Mesenchymal stem cell (in vitro differentiated cells and primary cell): ENCODE measurements at places on chromosomes 2 and 18.
A peak's percentile ranks its signal among the peaks of the same experiment; 100 is the strongest.

- DNase-seq, result no peak
These were observed 37.5 kb downstream of the OLA1 start for GRCh38 chr2:174210862-174211261.

DNA sequence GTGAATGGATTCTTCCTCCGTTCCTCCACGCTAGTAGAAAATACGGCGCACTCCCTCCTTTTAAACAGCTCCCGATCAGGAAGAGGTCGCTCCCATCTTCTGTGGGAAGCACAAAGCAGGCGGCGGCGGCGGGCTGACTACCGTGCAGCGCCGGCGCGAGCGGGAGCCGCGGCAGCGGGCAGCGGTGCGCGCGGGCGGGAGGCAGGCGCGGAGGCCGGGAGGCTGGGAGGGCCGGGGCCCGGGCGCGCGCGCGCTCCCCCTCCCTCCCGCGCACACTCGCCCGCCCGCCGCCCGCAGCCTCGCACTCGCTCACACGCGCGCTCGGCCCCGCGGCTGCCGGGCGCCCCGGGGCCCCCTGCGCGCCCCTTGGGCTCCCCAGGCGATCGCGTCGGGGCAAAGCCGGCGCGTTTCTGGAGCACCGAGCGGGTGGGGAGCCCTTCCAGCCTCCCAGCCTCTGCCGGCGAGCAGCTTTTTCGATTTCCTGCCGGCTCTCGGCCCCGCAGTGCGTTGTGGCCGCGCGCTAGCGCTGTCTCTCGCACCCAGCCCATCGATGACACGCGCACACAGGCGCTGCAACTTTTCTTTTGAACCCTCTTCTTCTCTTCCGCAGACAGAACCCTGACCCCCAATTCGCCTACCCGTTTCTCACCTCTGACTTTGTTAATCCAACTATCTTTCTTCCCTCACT is at the start of gene SLC8A1:
SLC8A1 (minus strand) TSS at position 173 of the 688 bp plus-strand sequence.
- DNase-seq, result peak; percentile 35

DNA sequence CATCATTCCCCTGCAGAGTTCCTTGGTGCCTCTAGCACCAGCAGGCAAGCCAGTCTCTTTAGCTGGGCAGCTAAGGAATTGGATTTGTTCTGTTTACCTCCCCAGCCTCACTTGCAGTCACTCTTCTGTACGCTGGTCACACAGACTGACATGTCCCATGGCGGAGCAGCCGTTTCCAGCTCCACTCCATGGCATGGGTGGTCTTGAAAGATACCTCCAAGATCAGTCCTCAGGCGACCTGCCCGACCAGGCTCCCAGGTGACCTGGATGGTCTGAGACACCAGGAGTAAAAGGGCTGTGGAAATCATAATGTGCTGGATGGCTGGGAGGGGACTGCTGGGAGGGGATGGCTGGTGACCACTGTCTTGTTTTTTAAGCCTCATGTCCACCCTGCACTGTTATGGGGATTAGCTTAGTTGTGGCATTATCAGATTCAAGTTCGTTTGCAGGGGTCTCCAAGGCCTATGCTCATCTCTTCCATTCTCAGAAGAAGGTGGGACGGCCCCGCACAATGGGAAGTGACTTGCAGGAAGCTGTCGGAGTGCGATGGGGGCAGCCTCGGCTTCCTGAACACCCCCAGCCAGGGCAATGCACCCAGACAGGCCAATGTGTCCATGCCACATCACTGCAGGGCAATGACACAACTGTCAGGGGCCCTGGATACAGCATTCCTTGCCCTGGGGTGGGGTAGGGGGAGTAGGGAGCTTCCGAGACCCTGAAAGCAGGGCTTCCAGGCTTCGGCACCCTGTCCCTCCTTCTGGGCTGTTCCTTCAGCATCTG is 156.1 kb upstream of the MYCN start:
- DNase-seq, result no peak

DNA sequence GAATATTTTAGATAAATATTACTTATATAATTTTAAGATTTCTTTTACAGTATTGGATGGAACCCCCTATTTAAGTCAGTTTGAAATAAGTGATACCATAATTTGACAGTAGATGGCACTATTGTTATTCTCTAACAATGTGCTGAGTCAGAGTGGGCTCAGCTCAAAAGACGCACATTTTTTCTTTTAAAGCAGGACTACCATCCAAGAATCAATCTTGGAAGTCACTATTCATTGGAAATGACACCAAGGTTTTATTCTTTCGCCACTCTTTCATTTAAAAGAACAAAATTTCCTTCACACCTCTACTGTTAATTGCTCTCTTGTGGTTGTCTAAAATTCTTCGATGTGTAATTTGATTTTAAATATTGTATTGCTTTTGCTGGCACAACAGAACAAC is 32.6 kb upstream of the SPAG16 start:
- DNase-seq, result peak; percentile 77

DNA sequence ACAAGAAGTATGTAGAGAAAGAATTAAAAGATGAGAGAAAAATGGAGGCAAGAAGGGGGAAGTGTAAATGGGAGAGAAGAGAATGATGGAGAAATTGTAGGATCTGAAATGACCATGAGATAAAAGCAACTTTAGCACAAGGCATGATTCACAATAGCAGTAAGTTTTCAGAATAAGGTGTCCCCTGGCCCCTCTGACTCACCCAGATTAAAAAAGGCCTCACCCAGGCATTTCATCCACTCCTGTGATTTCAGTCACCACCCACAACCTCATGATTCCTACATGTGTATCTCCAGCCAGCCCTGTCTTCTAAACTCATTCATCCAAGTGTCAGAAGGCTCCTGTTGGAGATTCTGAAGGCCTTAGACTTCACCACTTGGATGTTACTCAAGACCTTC is 56.6 kb downstream of the SP100 start:
- peak; percentile 29 for DNase-seq

DNA sequence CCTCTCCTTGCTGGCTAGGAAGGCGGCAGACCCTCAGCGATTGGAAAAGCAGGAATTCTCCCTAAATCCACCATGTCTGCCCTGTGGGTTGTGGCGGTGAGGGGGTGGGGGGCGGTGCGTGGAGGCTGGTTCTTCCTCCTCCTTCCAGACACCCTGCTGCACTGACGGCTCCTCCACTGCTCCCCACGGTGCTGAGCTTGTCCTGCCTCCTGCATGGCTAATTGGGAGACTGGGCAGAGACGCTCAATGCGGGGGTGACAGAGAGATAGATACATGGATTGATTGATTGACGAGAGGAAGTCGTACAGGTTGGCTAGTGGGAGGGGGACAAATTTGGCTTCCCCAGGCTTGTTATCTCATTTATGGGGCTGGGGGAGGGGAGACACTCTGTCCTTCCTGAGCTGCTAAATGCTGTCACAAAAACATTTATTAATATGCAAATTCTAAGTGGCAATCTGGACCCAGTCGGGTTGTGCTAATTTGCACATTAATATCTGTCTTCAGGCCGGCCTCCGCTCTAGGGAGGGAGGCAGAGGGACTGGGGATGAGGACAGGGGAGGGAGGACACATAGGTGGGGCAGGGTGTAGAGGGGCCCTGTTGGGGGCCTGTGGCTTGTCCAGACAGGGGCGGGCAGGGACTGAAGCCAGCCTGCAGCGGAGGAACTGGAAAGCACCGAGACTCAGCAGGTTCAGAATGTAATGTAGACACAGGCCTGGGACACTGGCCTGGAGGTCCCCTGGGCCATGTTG is 181.6 kb downstream of the CELF4 start:
- DNase-seq, result no peak

DNA sequence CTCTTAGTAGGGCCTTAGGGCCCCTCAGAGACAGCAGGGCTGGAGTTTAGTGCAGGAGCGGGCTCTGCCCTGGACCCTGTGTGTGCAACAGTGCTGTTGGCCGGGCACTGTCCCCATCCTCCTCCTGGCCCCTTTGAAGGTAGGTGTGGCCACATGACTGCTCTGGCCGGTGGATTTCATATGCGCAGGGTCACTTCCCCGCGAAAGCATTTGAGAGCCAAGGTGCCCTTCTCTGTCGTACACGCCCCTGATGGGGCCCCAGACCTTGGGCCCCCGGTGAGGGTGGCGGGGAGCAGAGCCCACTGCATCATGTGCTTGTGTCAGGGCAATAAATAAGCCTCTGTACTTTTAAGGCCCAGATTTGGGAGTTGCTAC is 15.5 kb downstream of the TMEM177 start:
- no peak for DNase-seq

DNA sequence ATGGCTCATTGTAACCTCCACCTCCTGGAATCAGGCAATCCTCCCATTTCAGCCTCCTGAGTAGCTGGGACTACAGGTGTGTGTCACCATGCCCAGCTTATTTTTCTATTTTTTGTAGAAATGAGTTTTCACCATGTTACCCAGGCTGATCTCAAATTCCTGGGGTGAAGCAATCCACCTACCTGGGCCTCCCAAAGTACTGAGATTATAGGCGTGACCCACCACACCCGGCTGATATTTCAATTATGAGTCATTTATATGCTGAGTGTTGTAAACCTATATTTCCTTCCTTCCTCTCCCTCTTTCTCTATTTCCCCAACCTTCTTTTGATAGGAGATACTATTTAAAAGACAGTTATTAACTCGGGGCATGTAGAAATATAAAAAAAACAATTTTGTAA is 469.6 kb upstream of the ID2 start:
- no peak for DNase-seq

GRCh38 chr2:171505374-171505773 is 16.9 kb upstream of the CYBRD1 start:
- DNase-seq, result no peak

- no peak for DNase-seq
These were observed 2.8 kb downstream of the MAPK4 start for GRCh38 chr18:50562686-50563085.

DNA sequence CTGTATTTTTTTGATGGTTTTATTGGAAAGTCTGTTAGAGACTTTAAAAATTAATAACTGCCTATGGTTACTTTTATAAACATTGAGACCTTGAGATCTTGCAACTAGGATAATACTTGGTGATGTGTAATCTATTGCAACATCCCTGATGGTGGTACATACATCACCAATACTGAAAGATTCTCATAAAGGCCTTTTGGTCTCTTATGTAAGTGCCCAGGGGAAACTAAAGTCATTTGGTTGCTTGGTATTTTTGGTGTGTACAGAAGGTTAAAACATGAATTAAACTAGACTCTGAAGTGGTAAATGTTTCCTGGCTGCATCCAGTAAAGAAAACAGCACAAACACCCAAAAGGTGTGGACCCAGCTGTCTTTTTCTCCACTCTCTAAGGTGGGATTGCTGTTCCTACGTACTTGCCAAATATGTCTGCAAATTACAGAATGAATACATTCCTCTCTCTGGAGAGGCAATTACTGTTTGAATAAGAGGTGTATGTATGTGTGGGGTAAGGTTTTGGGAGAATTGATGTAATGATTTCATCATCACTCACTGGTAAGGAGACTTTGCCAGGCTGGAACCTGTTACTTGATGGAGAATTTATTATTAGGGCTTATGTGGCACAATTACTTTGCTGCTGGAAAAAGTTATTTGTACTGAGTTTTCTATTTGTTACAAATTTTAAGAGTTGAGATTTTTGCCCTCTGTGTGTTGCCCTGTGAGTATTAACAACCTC is 3.6 kb downstream of the B3GNT2 start:
- DNase-seq, result peak; percentile 41

GRCh38 chr2:11411768-11412448 is 54.1 kb downstream of the E2F6 start:
- DNase-seq, result peak; percentile 60

DNA sequence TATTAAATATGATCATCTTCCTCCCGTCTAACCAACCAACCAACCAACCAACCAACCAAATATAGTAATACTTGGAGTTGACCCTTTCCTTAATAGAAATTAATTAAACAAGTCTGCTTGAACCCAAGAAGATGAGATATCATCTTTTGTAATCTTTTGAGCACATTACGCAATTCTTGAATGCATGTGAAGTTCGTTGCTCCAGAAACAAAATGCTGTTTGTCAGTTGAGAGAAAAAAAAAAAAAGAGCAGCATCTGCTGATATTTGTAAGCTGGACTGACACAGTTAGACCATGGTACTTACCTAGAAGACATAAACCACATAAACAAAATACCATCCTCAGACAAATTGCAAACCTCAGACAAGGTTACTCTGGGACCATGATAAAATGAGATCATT is 9.2 kb upstream of the SERPINB2 start:
- peak; percentile 47 for DNase-seq

DNA sequence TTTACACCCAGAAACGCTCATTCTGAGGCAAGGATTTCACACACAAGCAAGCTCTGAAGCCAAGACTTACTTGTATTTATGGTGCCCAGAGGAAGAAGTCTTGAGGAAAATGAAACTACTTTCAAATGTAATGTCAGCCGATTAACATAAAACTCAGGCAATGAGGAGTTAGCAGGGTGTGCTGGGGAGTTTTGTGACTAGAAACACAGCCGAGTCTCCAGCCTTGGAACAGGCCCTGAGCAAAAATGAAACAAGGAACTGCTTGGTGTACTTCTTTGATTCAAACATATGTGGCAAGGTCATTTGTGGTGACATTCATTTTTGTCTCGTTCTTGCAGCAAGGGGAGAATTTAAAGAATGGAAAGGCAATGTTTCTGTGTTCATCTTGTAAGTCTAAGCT is 4.5 kb downstream of the DYTN start:
- no peak for DNase-seq

- no peak for DNase-seq
These were observed 139.1 kb downstream of the VAPA start for GRCh38 chr18:10052871-10053270.

DNA sequence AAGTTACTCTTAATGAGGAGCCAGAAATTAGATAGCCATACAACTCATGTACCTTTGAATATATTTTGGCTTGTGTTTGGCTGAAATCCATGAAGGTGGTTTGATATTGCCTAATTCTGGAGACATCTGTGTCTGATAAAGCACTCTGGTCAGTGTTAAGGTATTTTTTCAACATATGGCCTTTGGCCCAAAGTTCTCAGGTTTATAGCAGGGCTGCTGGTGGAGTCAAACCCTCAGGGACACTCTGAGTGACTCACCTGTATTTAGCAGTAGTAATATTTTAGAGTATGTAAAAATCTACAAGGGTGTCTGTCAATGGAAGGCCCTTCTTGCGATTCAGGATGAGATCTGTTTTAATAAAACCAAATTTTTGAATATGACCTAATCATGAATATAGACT is 666.5 kb downstream of the SLC4A3 start:
- no peak for DNase-seq

GRCh38 chr2:133495226-133495625 is 73.0 kb downstream of the NCKAP5 start:
- DNase-seq, result no peak

DNA sequence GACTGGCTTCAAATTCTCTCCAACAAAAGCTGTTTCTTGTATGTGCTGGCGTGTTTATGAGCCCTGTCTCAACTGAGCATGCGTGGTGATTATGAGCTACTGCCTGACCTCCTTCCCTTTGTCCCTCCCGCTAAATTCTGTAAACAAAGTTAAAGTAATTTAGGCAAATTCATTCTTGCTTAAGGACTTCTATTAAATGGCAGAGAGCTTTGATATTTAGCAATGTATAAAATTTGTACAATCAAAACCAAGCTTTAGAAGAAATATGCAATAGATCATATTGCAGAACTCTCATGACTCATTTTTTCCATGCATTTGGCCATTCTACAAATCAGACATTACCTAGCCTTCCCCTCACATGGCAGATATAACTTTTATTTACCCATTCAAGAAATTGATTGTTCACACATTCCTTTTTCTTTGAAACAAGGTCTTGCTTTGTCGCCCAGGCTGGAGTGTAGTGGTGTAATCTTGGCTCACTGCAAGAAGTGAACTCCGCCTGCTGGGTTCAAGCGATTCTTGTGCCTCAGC is 18.2 kb downstream of the IGFBP2 start:
- peak; percentile 38 for DNase-seq

- DNase-seq, result peak; percentile 59
These were observed 29.1 kb upstream of the CSRNP3 start for GRCh38 chr2:165440367-165440766.

- no peak for DNase-seq
These were observed 32.6 kb upstream of the PPP3R1 start for GRCh38 chr2:68284896-68285295.

- DNase-seq, result no peak
These were observed 102.3 kb upstream of the NEUROD1 start for GRCh38 chr2:181782660-181783059.
